ENCODE measurements at places on chromosomes 1 and 21.
A peak's percentile ranks its signal among the peaks of the same experiment; 100 is the strongest.

- peak; percentile 75 for DNase-seq
These were observed 543 bp upstream of the EPHB2 start for GRCh38 chr1:22709891-22710700.

DNA sequence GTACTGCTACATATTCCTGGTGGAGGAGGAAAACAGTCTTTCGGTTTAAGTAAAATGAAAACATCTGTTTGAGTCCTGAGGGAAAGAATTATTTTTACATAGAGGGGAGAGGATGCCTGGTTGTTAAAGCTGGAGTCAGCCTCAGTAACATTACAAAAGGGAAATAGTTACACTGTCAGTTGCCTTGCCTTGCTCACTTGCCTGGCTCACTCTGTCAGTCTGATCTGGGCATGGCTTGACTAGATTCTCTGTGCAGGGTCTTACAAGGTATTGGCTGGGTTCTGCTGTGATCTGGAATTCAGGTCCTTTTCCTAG lies 8.4 kb upstream of the UBE2U start:
- no peak for DNase-seq

- DNase-seq: peak; percentile 28
These were observed 30.6 kb upstream of the CTPS1 start for GRCh38 chr1:40948741-40949443.

GRCh38 chr1:70438529-70438928 lies 27.5 kb downstream of the CTH start:
- no peak for DNase-seq

DNA sequence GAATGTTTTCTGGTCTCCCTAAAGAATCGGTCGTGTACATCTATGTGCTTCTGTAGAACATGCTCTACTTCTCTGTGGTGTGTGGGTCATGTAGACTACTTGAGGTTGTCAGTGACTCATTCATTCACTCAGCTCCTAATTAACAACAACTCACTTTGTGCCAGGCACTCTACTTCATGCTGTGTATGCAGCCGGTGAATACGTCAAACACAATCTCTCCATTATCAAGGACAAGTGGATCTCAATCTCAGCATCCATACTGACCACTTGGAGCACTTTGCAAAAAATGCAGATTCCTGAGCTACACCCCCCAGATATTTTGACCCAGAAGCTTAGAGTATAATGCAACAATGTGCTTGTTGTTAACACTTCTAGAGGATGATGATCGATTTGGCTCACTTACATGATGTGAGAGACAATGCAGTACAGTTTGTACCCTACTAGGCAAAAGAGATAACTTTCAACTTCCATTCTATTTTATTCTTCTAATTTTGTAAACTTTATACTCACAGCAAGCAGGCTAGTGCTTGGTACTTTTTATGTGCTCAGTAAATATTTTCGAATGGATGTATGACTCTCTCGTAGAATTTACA lies 508.6 kb upstream of the ADAMTS5 start:
- no peak for DNase-seq

- DNase-seq: no peak
These were observed 12.9 kb upstream of the STUM start for GRCh38 chr1:226535666-226536065.

- DNase-seq: no peak
These were observed 90.6 kb upstream of the KCNJ15 start for GRCh38 chr21:38166173-38166535.
